ENCODE measurements at places on chromosomes 1 and 21.

- DNase-seq = no peak
Measured at GRCh38 chr1:231594123-231594522, 32.5 kb upstream of the DISC1 start.

DNA sequence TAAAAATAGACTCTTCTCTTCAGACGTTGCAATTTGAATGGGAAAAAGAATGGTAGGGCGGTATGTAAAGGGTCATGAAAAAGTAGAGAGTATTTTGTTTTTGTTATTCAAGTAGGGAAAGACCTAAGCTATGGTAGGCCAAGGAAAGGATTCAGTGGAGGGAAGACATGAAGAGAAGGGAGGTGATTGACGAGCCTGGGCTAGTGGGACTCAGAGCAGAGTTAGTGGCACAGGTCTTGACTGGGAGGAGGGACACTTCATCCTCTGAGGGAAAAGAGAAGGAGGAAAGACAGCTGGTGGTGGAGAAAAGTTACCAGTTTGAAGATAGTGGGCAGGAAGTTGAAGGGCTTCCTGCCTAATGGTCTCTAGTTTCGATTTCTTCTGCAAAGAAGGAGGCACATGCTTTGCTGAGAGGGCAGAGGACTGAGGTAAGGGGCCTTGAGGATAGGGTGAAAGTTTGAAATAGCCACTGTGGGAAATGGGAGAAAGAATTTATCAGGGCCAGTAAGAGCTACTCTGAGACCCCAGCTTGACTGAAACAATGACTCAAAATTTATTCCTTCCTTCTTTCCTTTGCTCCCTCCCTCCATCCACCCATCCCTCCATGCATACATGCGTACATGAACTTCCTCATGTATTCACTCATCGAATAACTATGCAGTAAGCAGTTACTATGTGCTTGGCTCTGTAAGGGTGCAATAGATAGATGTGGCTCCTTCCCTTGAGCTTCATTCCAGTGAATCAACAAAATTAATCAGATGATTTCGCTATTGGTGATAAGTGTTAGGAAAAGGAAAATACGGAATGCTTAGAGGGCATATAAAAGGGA lies 4.2 kb downstream of the CD48 start:
- no peak for DNase-seq

- DNase-seq = peak; percentile 15
Measured at GRCh38 chr1:234840843-234841242, 230.9 kb upstream of the IRF2BP2 start.

- no peak for DNase-seq
Measured at GRCh38 chr1:58089898-58090534, 456.5 kb downstream of the OMA1 start.

DNA sequence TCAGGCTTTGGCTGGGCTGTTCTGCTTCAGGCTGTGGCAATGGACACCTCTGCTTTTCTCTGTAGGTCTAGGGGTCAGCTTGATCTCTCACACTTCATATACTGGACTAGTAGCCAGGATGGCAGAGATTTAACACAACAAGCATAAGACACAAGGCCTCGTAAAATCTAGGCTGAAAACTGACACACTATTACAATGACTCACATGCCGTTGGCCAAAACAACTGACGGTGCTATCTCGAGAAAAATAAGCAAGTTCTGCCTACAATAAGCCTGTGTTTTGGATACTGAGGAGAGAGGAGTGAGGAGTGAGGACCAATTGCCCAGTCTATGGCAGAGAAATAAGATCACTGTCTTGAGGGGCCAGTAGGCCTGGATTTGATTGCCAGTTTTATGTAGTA lies 840.7 kb upstream of the ADAMTS5 start:
- DNase-seq = no peak

GRCh38 chr1:206651958-206652890 lies 16.9 kb downstream of the DYRK3 start:
- DNase-seq = no peak

DNA sequence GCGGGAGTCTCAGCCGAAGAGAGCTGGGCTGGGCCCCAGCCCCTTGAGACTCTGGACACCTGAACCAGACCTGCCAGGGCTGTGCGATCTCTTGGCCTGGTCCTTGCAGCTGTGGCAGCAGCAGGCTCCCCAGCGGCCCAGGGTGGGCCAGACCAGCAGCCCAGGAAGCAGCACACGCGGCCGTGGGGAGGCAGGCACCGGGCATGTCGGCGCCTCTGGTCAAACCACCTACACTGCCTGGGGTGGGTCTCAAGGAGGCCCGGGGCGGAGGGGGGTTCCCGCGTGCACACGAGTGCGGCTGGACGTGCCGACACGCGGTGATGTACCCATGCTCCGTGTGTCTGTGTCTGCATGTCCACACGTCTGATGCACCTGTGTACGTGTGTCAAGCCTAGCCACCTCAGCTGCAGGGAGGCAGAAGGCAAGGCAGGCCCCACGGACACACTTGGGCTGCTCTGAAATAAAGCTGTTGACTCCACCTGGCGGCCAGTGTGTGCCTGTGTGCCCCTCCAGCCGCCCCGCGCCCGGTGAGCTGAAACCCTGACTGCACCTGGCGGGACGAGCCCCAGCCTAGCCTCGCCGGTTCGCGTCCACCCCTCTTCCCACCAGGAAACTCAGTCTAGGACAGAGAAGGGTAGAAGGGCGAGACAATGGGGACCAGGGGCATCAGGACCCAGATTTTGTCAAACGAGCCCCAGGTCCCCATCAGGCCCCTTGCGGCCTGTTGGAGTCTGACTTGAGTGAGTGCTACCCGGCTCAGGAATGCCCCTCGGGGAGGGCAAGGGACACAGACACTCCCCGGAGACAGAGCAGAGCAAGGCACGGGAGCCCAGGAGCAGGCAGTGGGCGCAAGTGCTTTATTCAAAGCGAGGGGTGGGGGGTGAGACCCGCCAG lies 11.6 kb downstream of the SCNN1D start:
- DNase-seq = peak; percentile 55

- DNase-seq = no peak
Measured at GRCh38 chr1:89807983-89808382, 12.8 kb upstream of the LRRC8D start.

DNA sequence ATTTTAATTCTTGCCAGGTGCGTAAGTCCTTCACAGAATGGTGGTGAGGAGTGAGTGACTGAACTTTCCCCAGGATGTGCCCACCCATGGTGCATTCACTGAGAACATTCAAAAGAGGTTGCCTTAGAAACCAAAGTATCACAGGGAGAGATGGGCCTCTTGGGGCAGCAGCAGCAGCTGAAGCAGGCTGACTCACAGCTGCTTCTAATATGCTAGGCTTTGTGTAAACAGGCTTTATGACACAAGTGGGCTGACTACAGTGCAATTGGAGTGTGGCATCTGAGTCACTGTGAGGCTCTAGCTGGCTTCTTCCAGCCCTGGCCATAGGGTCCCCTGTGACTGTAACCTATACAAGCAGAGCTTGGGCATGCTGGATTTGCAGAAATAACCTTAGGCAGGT lies 12.6 kb downstream of the PIGP start:
- DNase-seq = peak; percentile 11

DNA sequence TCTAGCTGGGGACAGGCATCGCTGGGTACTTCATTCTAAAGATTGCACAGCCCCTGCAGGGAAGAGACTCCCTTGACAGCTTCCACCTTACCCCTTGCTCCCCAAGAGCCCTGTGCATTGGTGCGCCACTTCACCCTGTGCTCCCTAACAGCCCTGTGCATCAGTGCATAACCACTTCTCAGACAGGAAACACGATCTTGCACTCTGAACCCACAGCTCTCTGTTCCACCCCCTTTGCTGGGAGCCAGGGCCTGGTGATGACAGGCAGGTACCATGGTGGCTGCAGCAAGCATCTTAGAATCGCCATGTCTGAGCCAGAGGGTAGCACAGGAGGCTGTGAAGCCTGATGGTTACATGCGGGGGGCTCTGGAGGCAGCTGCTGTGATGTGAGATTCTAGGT lies 5.0 kb downstream of the ALPL start:
- no peak for DNase-seq

- DNase-seq = no peak
Measured at GRCh38 chr1:234406871-234407270, 33.6 kb downstream of the COA6 start.

DNA sequence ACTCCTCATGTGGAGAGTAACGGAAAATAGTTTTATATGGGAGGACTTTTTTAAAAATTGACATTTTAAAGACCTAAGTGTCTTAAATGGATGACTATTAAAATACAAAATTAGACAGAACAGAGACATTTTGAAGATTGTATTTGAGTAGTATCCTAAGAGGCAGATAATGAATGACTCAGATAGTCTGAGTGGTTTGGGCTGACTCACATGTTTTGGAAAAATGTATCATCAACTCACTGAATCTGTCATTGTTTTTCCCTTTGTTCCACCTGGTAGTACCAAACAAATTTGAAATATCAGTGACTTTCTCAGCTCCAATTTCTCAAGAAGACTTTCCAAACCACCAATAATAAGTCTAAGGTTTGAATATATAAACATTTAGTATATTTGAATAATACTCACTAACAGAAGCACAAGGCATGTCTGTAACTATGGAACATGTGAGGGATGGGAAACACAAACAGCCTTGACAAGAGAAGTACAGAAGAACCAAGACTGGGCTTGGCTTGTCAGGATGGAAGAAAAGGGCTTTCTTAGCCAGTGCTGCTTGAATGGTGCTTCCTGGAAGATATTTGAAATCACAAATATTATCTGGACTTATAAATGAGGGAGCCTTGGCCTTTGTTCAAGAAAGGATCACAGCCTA lies 90.6 kb downstream of the SGIP1 start:
- no peak for DNase-seq
